ENCODE measurements at places on chromosomes 12 and 14. TPM values are rescaled to one million over a fixed set of nuclear protein-coding genes. Genes with fewer than 3 reads are reported as not detected.

DNA sequence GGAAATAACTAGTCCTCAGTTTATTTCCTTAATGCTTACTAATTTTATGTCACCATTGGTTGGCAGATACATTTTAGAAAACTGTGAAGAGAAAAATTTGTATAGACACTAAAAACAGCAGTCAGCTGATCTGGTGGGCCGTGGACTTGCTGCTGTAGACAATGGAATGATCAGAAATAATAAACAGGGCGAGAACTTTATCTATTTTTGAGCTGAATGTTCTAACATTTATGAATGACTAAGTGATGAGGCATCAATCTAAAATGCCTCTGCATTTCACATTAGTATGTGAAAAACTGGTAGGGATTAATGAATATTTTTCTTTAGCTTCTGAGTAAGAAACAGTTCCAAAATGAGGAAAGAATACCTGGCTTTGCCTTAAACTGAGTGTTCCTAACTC is 24.8 kb upstream of the PKP2 start:
- H3K4me1 ChIP-seq: peaks cover 4% of the 10 kb centered on the region
- H3K27ac ChIP-seq: no peak overlapping the region
- H3K27me3 ChIP-seq: no peaks in the 10 kb centered on the region
- H3K4me3 ChIP-seq: no peak overlapping the region

DNA sequence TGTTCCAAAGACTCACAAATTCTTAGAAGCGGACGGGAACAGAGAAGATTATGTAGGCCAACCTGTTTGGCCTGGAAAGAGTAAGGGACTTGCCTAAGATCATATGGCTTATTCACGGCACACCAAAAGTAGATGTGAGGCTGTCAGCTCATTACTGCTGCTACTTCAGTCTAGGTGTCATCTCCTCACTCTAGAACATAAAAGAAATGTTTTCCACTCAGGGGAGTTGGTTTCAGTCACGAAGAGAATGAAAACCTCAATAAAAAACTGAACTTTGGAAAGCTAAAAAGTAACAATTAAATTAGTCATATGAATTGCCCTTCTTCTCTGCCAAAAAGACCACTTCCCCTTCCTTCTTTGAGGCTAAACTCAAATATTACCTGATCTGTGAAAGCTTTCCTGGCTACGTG is 658 bp upstream of the CEP128 start:
- no peaks in the 10 kb centered on the region for H3K27me3 ChIP-seq
- no peaks in the 10 kb centered on the region for H3K36me3 ChIP-seq
- H3K27ac ChIP-seq: no peak overlapping the region
- H3K4me3 ChIP-seq: peak overlapping the region; percentile 62
- peaks cover 13% of the 10 kb centered on the region for H3K4me1 ChIP-seq

DNA sequence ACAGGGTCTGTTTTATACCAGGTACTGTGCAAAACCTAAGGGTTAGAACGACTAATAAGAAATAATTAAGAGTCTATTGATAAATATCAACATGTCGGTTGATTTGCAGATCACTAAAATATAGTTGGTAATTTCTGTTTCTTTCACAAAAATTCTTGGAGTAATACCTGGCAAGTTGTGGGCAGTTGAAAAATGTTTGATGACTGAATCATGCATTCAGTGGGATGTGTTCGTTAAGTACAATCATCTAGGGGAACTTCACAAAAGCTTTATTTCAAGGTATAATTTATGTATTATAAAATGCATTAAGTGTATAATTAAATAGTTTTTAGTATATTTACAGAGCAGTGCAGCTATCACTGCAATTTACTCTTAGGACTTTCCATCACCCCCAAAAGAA is 120.0 kb downstream of the KCNA5 start:
- H3K27ac ChIP-seq: no peak overlapping the region
- H3K4me3 ChIP-seq: no peak overlapping the region
- no peaks in the 10 kb centered on the region for H3K36me3 ChIP-seq
- no peaks in the 10 kb centered on the region for H3K4me1 ChIP-seq
- DNase-seq: no peak
- H3K27me3 ChIP-seq: peaks cover 2% of the 10 kb centered on the region

DNA sequence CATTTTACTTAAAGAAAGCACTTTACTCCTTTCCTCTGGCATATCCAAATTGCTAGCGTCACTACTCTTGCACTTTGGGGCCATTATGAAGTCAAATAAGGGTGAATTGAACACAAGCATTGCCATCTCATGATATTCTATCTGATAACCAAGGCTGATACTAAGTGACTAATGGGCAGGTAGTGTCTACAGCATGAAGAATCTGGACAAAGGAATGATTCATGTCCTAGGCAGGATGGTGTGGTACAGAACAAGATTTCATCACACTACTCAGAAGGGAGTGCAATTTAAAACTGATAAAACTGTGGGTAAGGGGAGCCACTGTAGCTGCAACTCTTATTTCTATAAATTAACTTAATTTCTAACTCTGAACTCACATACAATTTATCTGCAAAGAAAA is 7.7 kb upstream of the SLC6A15 start:
- no peaks in the 10 kb centered on the region for H3K36me3 ChIP-seq
- no peaks in the 10 kb centered on the region for H3K4me1 ChIP-seq
- no peak for DNase-seq

DNA sequence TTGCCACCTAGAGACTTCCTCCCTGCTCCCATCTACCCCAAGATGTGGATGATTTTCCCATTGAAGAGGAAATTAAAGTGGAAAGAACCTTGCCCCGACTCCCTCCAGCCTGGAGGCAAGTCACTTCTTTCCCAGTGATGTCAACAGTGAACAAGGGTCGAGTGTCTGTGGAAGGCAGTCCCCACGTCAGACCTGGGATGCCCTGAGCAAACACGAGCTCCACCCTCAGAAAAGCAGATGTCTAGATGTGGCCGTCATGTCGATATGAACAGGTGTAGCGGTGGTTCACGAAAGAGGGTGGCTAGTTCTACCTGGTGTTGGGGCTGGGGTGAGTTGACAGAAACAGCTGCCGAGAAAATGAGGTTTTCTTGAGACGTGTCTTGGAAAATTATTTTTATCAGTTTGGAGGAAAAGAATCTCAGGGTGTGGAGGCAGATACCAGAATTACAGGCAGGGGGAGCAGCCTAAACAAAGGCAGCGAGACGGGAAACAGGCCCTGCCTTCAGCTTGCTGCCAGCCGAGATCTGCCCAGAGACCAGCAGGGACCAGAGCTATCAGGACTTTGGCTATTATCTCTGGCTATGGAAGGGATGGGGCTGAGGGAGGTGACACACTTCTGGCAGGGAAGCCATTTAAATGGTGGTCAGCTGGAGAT is 25.9 kb downstream of the SYNDIG1L start:
- no peak for DNase-seq
- no peaks in the 10 kb centered on the region for H3K36me3 ChIP-seq
- H3K4me3 ChIP-seq: no peak overlapping the region

GRCh38 chr14:35482994-35483515 is 50.9 kb upstream of the INSM2 start:
- DNase-seq: no peak
- H3K36me3 ChIP-seq: no peaks in the 10 kb centered on the region
- H3K4me1 ChIP-seq: no peaks in the 10 kb centered on the region
- H3K4me3 ChIP-seq: no peak overlapping the region

TDP1 gene
- polyA plus RNA-seq: 18.8 TPM

LRRC10 gene
- polyA plus RNA-seq: not detected
